Cardiac septum (tissue), 1 donor: ENCODE measurements at places on chromosomes 6 and 20.
A peak's percentile ranks its signal among the peaks of the same experiment; 100 is the strongest.

- DNase-seq = peak; percentile 80
Observed at GRCh38 chr20:45771182-45771759, 20.4 kb downstream of the WFDC3 start.

DNA sequence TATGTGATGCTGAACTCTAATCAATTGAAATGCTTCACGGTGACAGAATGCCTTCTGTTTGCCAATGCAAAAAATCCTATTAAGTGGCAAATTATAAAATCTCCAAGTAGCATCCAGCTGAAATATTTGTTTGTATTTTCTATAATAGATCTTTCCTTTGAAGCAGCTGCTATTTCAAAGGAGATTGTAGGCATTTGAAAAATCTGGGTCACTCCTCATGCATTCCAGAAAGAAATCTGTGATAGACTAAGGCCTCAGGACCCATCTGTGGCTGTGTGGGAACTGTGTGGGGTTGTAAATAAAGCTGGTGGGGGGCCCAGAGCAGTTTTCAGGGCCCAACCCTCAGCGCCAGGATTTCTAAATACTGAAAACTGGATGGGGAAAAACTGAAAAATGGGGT is 216.9 kb upstream of the ARG1 start:
- DNase-seq = no peak

DNA sequence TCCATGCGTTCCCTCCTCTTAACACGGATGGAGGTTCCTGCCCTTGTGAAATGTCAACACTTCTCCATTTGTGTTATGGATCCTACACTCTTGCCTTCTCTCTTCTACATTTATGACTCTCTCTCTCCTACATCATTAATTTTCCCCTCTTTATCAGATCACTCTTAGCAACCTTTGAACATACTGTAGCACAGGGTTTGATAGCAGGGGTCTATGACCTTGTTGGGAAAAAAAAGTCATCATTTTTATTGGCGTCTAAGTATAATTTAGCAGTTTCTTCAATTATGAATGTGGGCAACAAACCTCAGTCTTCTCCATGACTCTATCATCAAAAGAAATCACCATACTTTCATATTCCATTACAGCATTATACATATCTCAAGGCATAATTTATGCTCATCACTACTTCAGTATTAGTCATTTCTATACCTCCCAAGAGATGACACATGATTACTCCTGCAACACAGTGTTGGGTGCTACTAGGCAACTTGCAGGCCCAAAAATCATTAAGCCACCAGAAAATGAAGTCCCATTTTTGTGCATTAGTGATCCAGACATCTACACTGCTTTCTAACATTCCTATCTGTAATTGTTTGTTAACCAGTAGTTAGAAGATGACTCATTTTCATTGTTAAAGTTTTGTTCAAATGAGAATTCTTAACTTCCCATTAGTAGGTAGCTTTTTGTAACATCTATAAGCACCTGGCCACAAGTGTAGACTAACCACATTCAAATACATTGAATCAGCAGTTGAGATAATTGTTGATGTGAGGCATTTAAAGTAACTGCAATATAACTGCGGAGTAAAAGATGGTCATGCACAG is 9.5 kb downstream of the CYP39A1 start:
- DNase-seq = no peak

DNA sequence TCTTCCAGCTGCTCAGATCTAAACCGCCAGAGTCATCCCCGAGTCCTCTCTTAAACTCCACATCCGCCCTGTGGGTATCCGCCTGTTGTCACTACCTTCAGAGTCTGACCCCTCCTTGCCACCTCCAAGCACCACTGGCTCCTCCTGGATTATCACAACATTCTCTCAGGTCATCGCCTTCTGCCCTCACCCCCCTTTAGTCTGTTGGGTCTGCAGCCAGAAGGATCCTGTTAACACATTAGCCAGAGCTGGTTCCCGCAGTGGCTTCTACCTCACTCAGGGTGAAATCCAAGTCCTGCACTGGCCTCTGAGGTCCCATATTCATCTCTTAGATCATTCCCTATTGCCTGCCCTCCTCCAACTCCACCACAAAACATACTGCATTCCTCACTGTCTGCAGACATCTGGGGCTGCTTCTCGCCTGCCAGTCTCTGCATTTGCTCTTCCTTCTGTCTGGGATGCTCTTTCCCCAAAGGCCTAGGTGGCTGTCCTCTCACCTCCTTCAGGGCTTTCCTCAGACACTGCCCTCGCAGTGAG is 34.1 kb downstream of the TNXB start:
- DNase-seq = no peak

DNA sequence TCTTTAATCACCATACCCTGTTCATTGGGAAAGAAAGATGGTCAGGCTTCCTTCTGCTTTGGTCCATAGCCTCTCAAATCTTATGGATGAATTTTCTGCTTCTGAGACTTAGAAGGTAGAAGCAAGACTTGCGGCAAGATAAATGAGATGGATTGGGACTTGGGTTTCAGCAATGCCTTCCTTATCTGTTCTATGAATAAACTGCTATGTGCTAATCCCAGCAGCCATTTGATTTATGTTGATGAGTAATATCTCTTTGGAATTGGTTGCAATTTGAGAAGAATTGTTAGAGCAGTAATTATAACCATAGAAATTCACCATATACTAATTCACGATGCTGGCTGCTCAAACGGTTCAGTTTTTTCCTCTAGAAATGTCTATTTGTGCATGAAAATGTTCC is 48.3 kb downstream of the TXLNB start:
- no peak for DNase-seq

GRCh38 chr6:73388433-73388799 is 6.2 kb upstream of the DDX43 start:
- no peak for DNase-seq

DNA sequence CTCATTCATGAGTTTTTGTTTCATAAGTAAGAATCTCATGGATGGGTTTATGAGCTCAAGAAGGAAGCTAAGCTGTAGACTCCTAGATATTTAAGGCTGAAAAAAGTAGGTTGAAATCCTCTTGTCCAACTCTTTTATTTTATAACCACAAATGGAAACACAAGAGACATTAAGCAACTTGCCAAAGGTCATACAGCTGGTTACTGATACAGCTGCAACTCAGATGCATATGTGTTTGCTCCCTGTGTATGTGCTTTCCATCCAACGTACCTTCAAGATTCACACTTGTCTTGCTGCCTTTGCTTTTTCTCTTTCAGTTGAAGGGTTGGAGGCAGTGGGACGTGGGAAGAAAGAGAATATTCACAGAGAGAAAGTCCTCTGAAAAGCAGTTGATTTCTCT is 153.5 kb upstream of the STMND1 start:
- DNase-seq = no peak

DNA sequence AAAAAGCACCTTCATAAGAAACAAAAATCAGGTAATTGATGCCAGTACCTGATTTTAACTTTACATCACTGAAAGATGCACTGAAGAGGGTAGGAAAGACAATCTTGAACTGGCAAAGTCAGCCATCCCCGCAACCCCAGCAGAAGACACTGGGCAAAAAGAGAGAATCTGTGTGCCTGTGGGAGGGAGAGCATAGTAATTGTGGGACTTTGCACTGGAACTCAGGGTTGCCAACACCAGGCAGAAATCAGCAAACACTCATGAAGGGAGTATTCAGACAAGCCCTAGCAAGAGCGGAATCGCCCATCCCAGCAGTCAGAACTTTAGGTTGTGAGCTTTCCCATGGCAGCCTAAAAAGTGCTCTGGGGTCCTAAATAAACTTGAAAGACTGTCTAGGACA is 344.6 kb upstream of the GJE1 start:
- DNase-seq = no peak

DNA sequence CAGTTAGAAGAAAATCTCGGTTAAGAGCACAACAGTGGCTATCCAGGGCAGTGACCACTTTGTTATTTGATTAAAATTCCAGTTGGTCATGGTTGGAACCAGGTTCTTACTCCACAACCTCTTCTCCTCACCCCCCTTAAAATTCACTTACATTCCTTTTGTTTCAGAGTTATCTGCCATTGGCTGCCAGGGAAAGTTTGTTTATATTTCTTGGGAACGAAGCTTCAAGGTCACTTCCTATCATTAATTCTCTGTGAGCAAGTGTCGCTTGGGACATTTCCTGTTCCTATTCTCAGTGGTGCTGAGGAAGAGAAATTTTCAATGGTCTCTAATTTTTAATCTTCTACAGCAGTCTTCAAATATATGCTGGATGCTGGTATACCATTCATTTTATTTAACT is 121.1 kb upstream of the COL21A1 start:
- no peak for DNase-seq

GRCh38 chr20:29079769-29080690 is 2177.4 kb upstream of the DEFB115 start:
- DNase-seq = no peak

- DNase-seq = no peak
Observed at GRCh38 chr6:75196081-75196687, 9.7 kb downstream of the COL12A1 start.

DNA sequence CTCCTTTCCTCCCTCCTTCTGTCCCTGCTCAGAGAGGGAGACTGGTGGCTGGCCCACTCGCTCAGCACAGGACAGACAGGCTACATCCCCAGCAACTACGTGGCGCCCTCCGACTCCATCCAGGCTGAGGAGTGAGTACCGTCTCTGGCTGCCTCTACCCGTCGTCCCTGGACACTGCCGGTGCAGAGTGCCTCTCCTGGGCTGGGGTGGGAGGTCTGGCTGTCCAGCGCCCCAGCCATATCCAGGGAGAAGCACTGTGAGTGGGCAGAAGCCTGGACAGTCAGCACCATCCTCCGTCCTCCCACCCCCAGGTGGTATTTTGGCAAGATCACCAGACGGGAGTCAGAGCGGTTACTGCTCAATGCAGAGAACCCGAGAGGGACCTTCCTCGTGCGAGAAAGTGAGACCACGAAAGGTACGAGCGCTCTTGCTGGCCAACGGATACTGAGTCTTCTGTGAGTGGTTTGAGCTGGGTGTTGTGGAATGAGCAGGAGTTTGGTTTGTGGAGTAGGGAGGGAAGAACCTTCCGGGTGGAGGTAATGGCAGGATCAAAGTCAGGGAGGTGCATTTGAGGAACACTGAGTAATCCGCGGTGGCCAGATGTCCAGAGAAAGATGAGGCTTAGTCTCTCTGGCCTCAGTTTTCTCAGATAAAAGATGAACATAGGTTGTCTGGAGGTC is 48.1 kb downstream of the SRC start:
- no peak for DNase-seq

GRCh38 chr6:111087871-111088667 is 766 bp downstream of the SLC16A10 start:
- DNase-seq = no peak

- DNase-seq = no peak
Observed at GRCh38 chr20:2872459-2873009, 747 bp upstream of the PTPRA start.

GRCh38 chr20:57663241-57663640 is 43.0 kb upstream of the ZBP1 start:
- DNase-seq = peak; percentile 15

- no peak for DNase-seq
Observed at GRCh38 chr6:49423817-49424216, 39.2 kb downstream of the MMUT start.

GRCh38 chr6:138824482-138825144 is 28.7 kb downstream of the ECT2L start:
- DNase-seq = no peak

- no peak for DNase-seq
Observed at GRCh38 chr6:161434350-161434749, 160.5 kb upstream of the AGPAT4 start.

GRCh38 chr6:101845621-101846020 is 452.1 kb downstream of the GRIK2 start:
- no peak for DNase-seq

DNA sequence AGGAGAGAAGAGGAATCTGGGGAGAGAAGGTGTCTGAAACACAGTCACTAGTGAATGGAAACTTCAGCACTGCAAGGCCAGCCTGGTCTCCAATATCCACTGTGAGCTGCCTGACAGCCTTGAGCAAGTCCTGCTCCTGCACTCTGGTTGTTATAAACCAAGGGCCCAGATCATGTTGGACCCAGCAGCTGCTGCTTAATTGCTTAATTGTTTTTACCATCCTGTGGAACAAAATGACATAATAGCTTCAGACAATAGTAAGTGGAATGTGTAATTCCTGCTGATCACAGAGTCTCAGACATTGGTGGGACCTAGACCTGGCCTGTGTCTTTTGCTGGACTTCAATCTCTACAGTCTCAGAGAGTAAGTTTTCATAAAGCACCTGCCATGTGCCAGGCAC is 833.7 kb downstream of the TFAP2A start:
- DNase-seq = no peak

- no peak for DNase-seq
Observed at GRCh38 chr6:128600397-128600951, 80.1 kb upstream of the PTPRK start.

- no peak for DNase-seq
Observed at GRCh38 chr6:145096846-145097245, 638.5 kb downstream of the EPM2A start.

DNA sequence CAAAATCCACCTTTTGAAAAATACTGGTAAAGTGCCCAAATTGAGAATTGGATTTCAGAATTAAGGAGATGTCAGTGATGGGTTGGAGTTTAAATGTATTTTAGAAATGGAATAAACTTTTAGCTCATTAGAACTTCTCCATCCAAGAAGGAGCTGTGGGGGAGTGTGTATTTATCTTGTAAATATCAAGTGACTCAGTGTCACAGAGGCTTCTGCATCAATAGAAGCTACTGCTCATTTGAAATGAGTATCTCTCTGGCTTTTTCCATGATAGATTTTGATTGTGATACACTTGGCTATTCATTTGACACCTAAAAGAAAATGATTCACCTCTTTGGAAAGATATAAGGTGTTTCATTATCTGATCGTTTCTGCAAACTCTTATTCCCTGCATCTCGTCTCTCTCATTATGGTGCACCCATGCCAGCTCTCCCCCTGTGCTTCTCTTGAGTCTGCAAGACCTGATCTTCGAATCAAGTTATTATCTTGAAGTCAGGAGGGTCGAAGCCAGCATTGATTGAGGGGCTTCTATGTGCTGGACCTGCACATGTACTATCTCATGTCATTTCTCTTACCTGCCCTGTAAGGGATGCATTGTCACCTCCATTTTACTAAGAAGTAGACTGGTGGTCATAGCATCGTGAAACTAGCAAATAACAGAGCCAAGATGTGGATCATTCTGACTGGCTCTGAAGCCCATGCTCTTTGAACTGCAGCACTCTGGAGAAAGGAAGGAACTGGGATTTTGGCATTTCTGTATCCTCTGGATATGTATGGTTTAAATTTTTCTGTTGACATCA is 30.1 kb downstream of the VAPB start:
- no peak for DNase-seq

DNA sequence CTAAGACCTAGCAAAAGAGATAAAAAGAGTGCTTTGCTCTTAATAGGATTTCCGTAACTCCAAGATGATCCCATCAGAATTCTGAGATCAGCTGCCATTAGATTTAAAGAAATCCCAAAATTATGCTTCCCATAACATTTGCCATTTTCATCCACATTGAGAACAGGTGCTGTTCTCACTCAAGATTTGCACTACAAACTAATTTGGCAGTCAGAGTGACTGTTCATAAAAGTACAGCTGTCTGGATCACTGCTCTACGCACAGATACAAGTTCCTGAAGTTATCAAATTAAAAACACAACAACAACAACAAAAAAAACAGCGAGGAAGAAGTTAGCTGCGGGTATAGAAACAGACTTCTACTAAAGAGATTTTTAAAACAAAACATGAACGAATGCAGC is 58.1 kb downstream of the ASCC3 start:
- DNase-seq = no peak
